Tongue (tissue), 3 donors: ENCODE measurements at places on chromosomes 1 and 21.

GRCh38 chr1:167248707-167249642 is 28.3 kb downstream of the POU2F1 start:
- no peak for DNase-seq

- no peak for DNase-seq
These were observed 42.2 kb upstream of the WASF2 start for GRCh38 chr1:27531959-27532685.

DNA sequence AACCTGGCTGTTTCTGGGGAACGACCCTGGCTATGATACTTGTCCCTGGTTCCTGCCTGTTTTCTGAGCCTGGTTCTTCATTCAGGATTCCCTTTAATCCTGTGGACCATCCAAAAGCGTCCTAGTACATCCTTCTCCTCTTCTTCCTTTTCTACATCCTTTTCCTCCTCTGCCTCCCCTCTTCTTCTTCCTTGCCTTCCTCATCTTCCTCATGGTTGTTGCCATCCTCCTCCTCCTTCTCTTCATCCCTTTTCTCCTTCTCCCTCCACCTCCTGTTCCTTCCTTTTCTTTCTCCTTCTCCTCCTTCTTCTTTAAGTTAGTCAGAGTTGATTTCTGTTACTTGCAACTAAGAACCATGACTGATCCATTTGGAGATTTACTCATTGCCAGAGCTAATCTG is 197.8 kb downstream of the FOXD2 start:
- no peak for DNase-seq

- DNase-seq = no peak
These were observed 77.7 kb upstream of the JUN start for GRCh38 chr1:58861506-58861905.

GRCh38 chr1:63924600-63924999 is 150.8 kb downstream of the ROR1 start:
- DNase-seq = no peak

- DNase-seq = no peak
These were observed 10.5 kb upstream of the RYR2 start for GRCh38 chr1:237031480-237031879.

- DNase-seq = peak; percentile 45
These were observed 105.9 kb upstream of the SLC45A1 start for GRCh38 chr1:8211883-8212579.

DNA sequence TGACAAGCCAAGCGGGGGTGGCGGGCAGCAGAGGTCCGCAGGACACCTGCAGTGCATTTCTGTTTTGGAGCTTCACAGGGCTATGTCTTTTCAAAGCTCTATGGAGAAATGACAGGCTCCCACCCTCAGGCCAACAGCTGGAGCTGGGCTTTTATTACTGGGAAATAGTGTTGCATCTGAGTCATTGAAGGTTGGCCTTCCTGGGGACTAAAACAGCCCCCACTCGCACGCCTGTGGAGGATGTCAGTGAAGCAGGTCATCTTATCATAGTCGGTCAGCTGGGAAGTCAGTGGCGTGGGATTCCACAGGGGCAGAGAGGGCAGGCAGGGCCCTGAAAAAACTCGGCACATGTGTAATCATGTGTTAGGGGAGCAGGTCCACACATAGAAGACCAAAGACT is 55.3 kb downstream of the NTPCR start:
- DNase-seq = no peak

- DNase-seq = peak; percentile 57
These were observed 68.9 kb downstream of the UCK2 start for GRCh38 chr1:165896277-165896676.

DNA sequence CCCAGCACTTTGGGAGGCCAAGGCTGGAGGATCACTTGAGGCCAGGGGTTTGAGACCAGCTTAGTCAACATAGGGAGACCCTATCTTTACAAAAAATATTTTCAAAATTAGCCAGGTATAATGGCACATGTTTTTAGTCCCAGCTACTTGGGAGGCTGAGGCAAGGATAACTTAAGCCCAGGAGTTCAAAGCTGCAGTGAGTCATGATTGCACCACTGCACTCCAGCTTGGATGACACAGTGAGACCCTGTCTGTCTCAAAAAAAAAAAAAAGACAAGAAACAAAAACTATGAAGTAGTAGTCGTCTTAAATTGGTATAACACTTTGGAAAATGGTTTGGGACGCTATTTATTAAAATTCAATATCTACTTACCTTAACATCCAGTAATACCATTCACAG is 7.7 kb downstream of the AIM2 start:
- DNase-seq = no peak

DNA sequence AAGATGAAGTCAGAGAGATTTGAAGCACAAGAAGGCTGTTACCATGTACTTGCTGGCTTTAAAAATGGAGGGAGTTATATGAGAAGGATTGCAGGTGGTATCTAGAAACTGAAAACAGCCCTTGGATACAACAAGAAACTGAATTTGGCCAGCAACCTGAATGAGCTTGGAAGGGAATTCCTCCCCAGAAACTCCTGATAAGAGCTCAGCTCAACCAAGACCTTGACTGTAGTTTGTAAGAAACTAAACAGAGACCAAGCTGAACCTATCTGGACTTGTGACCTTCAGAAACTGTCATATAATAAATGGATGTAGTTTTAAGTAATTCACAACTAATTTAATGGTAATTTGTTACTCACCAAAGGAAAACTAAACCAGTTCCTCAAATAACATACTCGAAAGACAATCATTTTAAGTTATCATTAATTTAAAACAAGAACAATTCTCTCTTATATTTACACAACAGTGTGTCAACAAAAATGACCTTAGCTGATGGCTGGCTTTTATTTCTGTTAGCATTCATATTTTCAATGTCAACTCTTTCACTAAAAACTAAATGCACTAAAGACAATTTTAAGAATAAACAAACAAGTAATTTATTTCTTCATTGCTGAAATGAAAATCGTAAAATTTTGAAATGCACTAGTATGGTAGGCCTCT is 1218.4 kb upstream of the TMPRSS15 start:
- no peak for DNase-seq

DNA sequence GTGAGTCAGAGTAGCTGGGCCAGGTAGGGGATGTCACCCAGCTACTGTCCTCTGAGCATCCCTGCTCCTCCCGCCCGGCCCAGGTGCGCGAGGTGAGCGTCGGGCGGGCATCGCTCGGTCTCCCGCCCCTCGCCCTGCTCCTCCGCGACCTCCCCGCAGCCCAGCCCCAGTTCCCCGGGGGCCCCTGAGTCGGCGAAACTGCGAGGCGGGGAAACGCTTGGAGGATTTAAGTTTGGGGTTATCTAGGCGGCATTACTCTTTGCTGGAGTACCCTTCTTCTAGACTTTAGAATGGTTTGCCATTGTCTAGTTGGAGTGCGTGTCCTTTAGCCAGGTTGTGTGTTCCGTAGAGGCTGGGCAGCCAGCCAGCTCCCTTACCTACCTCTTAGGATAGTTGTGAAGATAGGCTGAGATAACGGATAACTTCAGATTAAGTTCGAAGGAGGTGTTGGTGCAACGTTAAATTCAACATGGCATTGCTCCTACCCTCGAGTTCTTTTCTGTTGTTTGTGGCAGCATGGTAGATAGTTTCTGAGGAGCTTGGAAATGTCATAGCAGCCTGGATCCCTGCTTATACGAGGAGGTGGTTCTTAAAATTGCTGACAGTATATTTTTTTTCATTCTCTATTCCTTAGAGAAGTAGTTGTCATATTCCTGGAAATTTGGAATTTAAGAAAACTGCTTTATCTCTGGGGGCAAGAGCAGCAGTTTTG is 697 bp downstream of the AGO3 start:
- DNase-seq = peak; percentile 44

DNA sequence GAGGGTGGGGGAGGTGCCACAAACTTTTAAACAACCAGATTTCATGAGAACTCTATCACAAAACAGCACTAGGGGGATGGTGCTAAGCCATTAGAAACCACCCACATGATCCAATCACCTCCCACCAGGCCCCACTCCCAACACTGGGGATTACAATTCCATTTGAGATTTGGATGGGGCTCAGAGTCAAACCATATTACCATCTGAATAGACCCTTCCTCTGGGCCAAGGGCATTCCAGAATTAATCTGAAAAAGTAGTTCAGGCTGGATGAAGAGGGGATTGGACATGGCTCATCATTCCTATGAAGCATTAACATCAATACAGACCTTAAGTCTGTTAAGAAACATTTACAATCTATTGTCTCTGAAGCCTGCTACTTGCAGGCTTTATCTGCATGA is 149.9 kb upstream of the DNAH14 start:
- no peak for DNase-seq

GRCh38 chr1:243730487-243731150 is 119.4 kb downstream of the AKT3 start:
- DNase-seq = no peak

DNA sequence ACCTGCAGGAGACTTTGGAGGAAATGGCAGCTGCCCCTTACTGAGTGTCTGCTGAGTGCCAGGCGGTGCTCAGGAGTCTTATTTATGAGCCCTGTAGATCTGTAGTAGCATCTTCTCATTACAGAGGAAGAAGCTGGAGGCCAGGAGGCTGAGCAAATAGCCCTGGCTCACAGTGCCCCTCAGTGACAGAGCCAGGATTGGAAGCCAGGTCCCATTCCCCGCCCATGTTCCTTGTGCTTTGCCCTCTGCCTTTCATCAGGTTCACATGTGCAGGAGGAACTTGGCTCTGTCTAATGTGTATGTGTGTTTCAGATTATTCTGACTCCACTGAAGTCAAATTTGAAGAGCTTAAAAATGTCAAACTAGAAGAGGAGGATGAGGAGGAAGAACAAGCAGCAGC is 21.2 kb downstream of the KDM4A start:
- no peak for DNase-seq

- DNase-seq = no peak
These were observed 90.5 kb downstream of the CASZ1 start for GRCh38 chr1:10705953-10706352.

DNA sequence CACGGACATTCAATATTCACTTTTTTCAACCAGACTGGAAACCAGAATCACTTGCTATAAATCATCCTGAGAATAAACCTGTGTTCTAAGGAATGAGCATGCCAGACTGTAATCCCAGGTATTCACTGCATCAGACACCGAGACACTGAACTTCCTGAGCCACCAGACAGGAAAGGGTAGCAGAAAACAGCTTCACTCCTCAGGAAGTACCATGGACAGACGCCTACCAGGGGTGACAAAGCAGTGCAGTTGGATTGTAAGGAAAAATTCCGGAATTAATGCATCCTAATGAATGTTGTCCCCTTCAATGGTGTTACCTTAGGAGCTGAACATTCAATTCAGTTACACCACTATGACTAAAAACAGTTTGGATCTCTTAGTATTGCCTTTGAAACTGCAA is 156.1 kb downstream of the PIGK start:
- DNase-seq = no peak

- no peak for DNase-seq
These were observed 157.0 kb upstream of the CACNA1E start for GRCh38 chr1:181326348-181326747.

DNA sequence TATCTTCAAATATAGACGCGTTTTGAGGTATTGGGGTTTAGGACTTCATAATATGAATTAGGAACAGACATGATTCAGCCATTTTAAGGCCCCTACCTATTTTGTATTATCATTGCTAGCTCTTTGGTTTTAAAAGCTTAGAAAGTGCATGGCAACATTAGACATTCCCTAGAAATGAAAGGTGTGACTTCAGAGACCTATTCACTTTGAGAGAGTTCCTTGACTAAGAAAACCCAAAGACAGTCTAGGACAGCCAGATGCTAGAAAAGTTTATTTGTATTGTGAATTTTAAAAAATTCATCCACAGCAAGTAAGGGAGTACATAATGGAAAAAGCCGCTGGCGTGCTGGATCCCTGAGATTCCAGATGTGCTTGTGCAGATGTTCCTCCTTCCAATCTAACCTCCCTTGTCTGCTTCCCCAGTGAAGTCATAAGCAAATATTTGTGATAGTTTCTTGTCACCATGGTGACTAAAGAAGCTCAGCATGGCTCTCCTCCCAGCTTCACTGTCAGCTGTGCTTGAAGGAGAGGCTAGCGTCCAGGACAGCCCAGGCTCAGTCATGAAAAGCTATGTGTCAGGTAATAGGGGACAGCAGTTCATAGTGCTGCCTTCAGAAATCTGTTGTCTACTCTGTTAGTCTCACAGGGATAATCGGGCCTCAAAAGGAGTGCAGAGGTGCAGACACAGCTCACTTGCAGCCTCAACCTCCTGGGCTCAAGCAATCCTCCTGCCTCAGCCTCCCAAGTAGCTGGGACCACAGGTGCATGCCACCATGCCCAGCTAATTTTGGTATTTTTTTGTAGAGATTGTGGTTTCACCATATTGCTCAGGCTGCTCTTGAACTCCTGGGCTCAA is 34.8 kb downstream of the KPNA6 start:
- peak; percentile 95 for DNase-seq

DNA sequence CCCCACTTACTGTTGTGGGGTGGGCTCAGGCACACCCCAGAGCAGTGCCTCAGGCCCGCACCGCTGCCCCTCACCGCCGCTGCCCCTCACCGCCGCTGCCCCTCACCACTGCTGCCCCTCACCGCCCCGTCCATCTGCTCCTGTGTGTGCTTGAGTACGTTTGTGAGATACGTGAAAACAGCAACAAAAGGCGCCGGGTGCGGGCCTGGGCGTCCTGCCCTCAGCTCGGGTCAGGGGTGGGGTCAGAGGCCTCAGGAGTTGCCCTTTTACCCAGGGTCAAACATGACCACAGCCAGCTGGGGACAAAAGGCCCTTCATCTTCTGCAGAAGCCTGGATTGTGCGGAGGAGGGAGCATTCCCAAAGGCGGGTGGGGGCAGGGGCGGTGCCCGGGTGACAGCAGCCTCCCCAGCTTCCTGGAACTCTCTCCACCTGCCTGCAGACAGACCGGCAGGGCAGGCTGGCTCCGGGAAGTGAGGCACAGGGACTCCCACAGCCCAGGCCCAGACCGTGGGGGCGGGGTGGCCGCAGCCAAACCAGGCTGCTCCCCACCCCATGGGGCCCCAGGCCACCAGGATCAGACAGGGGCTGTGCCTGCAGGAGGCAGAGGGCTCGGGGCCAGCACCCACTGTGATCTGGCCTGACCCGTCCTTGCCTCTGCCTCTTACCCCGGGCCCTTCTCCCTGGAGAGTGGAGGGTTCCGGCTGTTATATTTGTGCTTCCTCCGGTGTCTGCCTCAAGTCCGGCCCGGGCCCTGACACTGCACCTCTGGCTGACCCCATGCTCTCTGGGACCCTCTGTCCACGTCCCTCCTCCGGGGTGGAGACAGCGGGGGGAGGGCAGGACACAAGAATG is 2.3 kb upstream of the VWA1 start:
- peak; percentile 86 for DNase-seq

GRCh38 chr1:201180901-201181300 is 9.7 kb upstream of the IGFN1 start:
- peak; percentile 32 for DNase-seq

GRCh38 chr1:150809651-150810050 is 1.6 kb upstream of the CTSK start:
- DNase-seq = no peak
